ENCODE measurements at places on chromosomes 2 and 18.

GRCh38 chr2:12618576-12618975 lies 98.2 kb upstream of the TRIB2 start:
- no peak for DNase-seq

DNA sequence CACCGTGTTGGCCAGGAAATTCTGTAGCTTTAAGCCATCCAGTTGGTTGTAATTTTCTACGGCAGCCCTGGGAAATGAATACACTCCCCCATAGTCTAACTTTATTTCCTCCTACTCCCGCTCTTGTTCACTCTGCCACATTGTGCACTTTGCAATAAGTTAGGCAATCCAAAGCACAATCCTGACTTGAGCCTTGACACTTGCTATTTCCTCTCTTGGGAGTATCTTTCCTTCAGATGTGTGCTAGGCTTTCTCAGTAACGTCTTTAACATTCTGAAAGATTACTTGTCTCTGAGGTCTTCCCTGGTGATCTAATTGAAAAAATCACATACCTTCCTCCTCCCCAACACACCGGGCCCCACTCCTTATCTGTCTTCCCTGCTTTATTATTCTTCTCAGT lies 65.9 kb upstream of the RAB27B start:
- no peak for DNase-seq

- DNase-seq: no peak
Observed at GRCh38 chr2:207182911-207183310, 17.2 kb upstream of the KLF7 start.

- DNase-seq: no peak
Observed at GRCh38 chr18:50119296-50119695, 75.7 kb downstream of the MYO5B start.

GRCh38 chr2:197710424-197711042 lies 5.4 kb downstream of the MARS2 start:
- DNase-seq: no peak

- no peak for DNase-seq
Observed at GRCh38 chr2:42191285-42192009, 22.3 kb downstream of the EML4 start.

DNA sequence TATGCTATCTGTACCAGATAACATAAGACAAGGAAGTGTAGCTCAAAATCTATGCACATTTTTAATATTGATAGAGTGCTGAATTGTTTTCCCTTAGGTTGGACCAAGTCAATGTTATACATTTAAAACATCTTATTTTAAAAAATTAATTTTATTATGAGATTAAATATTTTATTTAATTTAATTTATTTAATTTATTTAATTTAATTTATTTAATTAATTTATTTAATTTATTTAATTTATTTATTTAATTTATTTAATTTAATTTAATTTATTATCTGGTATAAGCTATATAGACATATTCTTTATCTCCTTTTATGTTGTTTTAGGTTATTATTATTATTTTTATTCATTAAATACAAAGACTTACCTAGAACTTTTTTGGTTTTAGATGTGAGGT lies 551.7 kb upstream of the LRRTM1 start:
- no peak for DNase-seq

DNA sequence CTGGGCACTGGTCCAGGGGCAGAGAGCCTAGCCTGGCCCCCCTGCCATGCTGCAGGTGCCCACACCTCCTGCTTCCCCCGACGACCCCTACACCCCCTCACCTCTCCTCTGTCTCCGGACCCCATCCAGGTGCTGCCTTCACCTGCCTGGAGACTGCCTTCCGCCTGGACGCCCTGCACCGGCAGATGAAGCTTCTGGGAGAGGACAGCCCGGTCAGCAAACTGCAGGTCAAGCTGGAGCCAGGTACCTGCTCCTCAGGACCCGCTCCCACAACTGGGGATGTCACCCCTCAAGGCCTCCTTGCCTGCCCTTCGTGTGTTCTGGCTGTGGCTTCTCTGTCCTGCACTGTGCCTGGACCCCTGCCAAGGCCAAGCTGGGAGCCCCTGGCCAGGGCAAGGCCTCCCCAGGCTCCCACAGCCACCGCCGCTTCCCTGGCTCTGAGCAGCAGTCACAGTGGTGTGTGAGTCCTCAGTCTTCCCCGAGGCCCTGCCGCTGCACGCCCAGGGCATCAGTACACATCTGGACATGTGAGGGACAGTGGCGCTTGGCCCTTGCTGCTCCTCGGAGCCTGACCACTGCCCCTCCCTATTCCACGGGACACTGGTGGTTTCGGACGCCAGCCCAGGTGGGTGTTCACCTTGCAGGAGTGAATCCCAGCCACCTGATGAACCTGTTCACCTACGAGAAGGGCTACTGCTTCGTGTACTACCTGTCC lies 6.3 kb downstream of the RNPEPL1 start:
- no peak for DNase-seq

- DNase-seq: no peak
Observed at GRCh38 chr2:129015397-129016285, 697.0 kb upstream of the HS6ST1 start.

- DNase-seq: peak; percentile 30
Observed at GRCh38 chr18:75205514-75206132, 3.3 kb downstream of the PTGR3 start.

DNA sequence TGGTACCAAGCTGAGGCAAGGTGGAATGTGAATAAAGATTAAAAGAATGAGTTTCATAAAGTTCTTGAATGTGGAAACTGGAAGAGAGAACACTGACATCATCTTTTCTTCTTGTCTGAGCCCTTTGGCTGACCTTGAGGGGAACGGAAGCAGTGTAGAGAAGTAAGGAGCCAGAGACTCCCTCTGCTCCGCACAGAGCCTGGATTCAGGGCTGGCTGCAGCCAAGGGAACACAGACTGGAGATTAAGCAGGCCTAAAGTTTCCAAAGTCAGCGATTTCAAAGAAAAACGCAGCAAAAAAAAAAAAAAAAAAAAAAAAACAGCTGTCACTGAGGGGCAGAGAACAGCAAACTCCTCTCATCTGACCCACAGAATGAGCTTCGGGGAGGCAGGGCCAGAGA lies 19.3 kb upstream of the ALK start:
- no peak for DNase-seq

DNA sequence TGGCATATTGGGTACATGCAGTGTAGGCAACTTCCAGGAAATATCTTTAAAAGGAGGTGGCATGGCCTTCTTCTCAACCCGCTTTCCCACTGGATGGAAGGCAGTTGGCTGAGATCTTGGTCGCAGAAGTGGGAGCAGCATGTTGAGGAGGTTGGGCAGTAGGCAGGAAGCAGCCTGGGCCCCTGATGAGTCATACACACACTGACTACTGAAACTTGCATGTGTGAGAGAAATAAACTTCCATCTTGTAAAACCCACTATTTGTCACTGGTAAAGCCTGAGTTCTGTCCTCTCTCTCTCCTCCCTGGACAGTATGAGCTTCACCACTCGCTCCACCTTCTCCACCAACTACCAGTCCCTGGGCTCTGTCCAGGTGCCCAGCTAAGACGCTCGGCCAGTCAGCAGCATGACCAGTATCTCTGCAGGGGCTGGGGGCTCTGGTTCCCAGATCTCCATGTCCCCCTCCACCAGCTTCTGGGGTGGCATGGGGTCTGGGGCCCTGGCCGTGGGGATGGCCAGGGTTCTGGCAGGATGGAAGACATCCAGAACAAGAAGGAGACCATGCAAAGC lies 233.8 kb upstream of the SPRED2 start:
- DNase-seq: no peak

DNA sequence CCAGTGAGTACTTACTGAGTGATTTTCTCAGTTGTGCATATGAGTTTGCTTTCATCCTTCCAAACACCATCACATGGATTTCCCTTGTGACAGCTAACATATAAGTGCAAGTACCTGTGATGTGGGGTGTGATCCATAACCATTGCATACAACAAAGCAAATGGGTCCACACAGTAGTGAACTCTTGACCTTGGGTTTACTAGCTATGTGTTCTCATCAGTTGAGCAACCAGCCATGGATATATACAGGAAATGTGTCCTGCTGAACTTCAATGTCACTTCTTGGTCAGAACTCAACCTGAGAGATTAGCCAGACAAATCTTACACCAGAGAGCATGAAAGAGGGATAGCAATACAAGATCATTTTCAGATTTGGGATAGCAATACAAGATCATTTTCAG lies 420.9 kb upstream of the KCNH7 start:
- DNase-seq: no peak

- no peak for DNase-seq
Observed at GRCh38 chr2:123768233-123768632, 256.9 kb upstream of the CNTNAP5 start.

DNA sequence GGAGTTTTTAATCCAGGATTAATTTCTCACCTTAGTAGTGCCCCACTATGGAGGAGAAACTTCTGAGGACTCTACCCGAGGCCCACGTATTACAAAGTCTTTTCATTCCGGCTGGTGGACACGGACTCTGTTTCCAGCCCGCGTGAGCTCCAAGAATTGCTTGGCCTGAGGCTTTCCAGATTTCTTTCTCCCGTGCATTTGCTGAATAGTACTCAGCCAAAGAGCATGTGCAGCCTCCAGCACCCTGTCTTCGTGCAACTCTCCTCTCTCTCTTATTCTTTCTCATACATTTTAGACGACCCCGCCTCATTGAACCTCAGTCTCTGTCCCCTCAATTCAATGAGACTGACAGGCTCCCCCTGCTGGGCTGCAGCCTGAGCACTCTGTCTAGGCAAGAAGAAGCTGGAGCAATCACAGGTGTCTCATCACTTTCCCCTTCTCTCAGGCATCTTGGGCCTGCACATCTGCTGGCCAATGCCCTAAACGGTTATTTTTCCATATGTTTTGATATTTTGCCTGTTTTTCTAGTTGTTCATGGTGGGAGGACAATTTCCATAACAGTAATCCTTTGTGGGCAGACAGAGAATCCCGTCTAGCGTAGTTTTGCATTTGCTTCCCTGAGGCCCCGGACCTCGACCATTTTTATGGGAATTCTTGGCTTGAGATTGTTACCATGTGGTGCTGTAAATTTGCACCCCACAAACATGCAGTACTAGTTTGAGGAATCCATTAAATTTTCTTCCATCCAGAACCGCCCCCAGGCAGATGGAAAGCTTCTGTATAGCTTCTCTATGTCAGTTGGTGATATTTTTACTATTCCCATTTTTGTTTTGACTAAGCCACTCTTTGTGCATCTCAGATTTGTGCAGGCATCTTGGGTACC lies 50.1 kb upstream of the LPIN2 start:
- DNase-seq: peak; percentile 87

DNA sequence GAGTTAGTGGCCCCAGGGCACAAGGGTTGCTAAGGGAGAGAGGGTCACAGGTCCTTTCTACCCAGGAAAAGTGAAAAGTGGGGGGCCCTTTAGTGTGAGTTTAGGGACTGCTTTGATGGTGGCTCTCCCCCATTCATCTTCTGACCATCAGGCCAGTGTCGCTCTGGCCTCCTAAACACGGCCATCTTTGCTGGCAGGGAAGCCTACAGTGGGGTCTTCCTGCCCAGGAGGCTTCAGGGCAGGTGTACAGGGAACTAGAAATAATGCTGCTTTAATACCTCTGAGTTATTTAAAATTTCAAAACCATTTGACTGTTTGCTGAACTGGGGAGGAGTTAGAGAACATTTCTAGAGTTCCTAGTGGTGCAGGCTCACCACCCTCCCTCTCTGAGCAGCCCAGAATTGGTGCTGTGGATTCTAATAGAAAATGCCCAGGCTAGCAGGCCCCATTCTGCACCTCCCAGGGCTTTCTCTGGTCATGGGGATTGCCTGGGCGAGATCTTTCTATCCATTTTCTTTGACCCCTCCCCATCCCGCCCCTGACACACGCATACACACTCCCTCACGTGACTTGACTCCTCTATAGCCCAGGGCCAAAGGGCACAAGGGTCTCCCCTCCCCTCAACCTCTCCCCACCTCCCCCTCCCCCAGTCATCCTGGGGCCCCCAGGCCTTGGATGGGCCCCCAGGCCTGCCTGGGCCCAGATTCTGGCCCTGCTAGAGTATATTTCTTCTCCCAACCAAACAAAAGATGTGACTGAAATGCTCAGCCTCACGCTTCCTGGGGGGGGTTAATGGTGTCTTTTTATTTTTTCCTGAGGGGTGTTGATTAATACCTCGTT lies 3.1 kb downstream of the PKDCC start:
- DNase-seq: no peak

DNA sequence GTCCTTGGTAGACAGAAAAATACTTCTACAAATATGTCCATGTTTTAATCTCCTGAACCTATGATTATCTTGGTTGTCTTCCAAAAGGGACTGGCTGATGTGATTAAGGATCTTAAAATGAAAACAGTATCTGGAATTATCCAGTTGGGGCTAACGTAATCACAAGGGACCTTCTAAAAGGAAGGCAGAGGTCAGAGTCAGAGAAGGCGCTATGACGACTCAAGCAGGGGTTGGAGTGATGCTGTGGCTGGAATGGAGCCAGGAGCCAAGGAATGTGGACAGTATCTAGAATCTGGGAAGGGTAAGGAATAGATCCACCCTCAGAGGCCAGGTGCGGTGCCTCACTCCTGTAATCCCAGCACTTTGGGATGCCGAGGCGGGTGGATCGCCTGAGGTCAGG lies 4.2 kb upstream of the USP14 start:
- no peak for DNase-seq

DNA sequence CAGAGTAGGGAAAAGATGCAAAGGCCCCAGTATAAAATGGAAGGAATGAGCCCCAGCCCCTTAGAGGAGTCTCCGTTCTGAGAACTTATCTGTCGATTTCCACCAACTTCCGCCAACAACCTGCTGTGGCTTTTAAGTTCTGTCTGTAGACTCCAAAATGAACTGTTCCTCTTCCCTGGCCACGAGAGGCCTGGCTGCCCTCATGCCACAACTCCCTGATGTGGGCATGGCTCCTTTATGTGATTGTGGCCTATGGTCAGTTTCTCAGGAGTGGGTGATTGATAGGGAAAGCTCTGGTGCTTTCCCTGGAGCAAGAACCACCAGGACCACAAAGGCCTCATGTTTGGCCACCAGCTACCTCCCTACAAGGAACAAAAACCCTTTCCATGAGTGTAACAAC lies 18.8 kb upstream of the CD207 start:
- DNase-seq: no peak

- DNase-seq: no peak
Observed at GRCh38 chr2:65504814-65505697, 72.7 kb upstream of the SPRED2 start.

DNA sequence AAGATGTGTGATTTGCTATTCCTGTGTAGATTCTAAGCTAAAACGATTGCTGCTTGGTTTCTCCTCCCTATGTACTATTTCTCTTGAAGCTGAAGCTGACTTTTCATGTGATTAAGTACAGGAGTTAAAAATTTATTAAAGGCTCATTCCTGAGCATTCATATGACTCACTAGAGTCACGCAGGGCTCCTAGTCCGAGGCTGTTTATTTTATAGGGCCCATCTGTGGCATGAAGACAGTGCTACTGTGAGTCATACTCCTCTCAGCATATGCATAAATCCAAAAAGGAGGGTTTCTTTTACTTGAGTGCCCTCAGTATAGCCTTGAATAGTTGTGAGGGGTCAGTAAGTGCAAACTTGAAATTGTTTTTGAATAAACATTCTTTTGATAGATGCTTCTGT lies 378.8 kb downstream of the PTPRM start:
- no peak for DNase-seq

GRCh38 chr2:16687955-16688354 lies 22.3 kb upstream of the CYRIA start:
- DNase-seq: no peak

Data from HAP-1 (cell line).